CD4-positive, alpha-beta T cell treated with Interferon alpha-2 for 1 hour (primary cell): ENCODE measurements at places on chromosomes 4 and X.

DNA sequence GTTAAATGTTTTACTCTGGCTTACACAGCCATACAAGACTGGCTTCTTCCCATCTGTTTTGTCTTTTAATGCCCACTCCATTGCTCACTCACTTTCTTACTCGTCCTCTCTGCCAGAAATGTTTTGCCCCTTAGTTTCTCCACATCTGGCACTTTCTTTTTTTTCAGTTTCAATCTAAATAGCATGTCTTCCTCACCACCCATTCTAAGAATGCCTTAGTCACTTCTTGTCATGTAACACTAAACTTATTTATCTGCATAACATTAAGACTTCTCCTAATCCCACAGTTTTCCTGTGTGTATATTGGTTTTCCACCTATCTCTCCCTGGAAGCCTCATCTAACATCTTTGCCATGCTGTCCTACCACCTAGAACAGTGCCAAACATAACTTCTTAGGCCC, 119.3 kb downstream of the ADAMTS3 start:
- DNase-seq: no peak

- DNase-seq: no peak
Measured at GRCh38 chrX:17035111-17035510, 88.7 kb downstream of the REPS2 start.

DNA sequence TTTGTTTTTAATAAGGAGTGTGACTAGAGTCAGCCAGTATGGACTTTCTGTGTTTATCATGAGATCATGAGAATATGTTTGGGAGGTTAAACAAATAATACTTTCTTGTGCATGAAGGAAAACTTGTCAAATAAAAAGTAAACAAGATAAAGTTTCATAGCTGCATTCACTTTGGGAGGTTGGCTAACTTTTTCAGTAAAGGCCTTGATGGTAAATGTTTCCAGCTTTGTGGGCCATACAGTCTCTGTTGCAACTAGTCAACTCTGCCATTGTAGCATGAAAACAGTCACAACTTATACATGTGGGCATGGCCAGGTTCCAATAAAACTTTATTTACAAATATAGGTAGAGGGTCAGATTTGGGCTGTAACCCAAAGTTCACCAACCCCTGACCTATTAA, 150.4 kb downstream of the MID1 start:
- DNase-seq: no peak

GRCh38 chr4:17647927-17648326, 33.5 kb downstream of the MED28 start:
- no peak for DNase-seq

- DNase-seq: no peak
Measured at GRCh38 chr4:987624-988513, 1.0 kb downstream of the IDUA start.

- DNase-seq: no peak
Measured at GRCh38 chrX:2334237-2334636, 166.5 kb downstream of the DHRSX start.

GRCh38 chrX:3026074-3026815, 15.0 kb upstream of the ARSF start:
- DNase-seq: no peak

DNA sequence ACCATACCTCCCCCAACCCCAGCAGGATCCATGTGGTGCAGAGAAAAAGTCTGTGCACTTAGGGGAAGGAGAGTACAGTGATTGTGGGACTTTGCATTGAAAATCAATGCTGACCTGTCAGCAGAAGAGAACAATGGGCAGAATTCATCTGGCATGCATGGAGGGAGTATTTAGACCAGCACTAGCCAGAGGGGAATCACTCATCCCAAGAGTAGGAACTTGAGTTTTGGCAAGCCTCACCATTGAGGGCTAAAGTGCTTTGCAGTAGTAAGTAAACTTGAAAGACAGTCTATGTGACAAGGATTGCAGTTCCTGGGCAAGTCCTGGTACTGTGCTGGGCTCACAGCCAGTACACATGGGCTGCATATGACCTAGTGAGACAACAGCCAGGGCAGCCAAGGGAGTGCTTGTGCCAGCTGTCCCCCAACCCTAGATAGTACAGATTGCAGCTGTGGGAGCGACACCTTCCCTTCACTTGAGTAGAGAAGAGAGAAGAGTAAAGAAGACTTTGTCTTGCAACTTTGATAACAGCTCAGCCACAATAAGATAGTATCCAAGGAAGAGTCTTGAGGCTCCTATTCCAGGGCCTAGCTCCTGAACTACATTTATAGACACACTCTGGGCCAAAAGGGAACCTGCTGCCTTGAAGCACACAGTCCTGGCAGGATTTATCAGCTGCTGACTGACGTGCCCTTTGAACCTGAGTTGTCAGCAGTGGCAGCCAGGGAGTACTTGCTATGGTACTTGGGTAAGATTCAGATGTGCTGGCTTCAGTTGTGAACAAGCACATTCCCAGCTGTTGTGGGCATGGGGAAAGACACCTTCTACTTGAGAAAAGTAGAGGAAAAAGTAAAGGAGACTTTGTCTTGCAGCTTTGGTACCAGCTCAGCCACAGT, 48.7 kb downstream of the HDX start:
- no peak for DNase-seq

DNA sequence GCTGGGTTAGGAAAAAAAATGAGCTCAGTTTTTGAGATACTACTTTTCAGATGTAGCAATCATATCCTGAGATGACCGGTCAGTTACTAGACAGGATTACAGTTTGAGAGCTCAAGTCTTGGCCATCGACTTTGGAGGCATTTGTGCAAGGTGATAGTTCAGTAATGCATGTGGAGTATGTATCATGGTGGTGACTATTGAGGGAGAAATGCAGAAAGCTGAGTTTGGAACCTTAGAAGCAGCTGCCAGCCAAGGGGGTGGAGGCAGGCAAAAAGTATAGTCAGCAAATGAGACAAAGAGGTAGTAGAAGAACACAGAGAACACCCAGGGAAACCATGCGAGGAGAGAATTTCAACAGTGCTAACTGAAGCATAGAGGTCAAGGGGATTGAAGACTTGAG, 48.7 kb upstream of the SLC4A4 start:
- no peak for DNase-seq

DNA sequence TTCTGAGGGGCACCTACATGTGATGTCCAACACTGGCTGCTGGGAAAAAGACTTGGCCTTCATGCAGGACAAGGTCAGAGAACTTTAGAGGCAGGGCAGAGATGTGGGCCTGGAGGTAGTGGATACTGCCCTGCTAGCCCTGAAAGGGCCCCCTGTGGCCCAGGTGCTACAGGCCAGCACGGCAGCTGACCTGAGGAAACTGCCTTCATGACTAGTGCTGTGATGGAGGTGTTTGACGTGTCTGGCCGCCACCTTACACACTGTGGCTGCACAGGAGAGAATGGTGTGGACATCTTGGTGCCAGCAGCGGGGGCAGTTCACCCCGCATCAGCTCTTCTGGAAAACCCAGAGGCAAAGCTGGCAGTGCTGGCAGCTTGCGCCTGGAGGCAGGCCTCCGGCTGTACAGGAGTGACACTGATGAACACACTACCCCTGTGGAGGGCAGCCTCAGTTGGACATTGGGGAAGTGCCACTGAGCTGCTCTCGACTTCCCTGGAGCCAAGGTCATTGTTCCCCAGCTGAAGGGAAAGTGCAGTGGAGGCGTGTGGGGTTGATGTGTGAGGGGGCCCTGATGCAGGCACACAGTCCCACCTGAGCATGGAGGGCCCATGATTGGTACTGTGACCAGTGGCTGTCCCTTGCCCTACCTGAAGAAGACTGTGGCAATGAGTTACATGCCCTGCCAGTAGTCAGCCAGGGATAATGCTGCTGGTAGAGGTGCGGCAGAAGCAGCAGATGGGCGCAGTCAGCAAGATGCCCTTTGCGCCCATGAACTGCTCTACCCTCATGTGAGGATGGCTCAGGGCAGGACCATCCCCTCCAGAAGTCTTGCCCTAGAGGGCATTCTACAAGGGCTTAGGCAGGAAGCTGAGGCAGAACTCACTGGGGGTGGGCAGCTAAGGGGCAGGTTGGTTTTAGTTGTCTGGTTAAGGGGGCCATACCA, 36.9 kb downstream of the COQ2 start:
- DNase-seq: no peak
